ENCODE measurements at places on chromosomes 7 and 10. TPM values are rescaled to one million over a fixed set of nuclear protein-coding genes. Genes with fewer than 3 reads are reported as not detected.

GRCh38 chr7:100888988-100889750 lies at the start of gene UFSP1:
UFSP1 (minus strand) TSS chr7:100889715; CDS start chr7:100889271, 444 bp downstream.
- H3K4me3 ChIP-seq = peak within 1 kb of the TSS; percentile 57
- no peak for DNase-seq
- no peak within 1 kb of the TSS for H3K27ac ChIP-seq
- H3K36me3 ChIP-seq = no peaks in the 10 kb centered on the region
- peaks cover 38% of the 10 kb centered on the region for H3K4me1 ChIP-seq
- H3K27me3 ChIP-seq = peaks cover 38% of the 10 kb centered on the region

DNA sequence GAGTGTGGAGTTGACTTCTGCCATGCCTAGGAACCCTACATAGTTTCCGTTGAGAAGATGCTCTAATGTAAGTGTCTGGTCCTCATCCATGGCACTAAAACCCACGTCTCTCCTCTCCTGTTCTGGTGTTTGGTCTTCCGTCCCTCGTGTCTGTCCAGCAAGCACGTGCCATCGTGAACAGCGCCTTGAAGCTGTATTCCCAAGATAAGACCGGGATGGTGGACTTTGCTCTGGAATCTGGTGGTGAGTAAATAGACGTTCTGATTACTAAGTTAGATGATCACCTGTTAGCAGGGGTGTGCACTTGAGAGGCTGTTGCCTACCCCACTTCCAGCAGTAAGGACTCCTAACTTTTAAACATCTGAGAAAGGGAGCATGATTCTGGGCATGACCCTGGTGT lies 15.1 kb upstream of the GET4 start:
- H3K27ac ChIP-seq = no peak overlapping the region
- H3K36me3 ChIP-seq = no peaks in the 10 kb centered on the region
- H3K4me1 ChIP-seq = no peaks in the 10 kb centered on the region
- no peak for DNase-seq
- no peak overlapping the region for H3K4me3 ChIP-seq
- no peaks in the 10 kb centered on the region for H3K27me3 ChIP-seq

DNA sequence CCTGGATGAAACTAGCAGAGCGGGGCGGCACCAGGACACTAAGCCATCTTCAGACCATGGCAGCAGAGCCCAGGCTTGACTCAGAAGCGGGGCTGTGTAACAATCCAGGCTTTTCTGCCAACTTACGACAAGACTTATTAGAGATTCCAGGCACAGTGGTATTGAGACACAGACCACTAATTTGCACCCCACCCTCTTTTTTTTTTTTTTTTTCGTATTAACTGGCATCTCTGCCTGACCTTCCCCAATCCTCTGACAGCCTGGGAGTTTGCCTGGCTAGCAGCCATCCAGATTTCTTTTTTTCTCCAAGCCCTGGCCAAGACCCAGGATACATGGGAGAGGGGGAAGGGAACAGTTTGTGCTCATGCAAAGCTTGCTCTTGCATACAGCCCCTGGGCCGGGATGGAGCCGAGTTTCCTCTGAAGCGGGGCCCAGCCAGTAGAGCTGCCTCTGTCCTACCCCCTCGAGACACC lies 182.4 kb downstream of the PLXNA4 start:
- no peaks in the 10 kb centered on the region for H3K36me3 ChIP-seq
- H3K4me1 ChIP-seq = no peaks in the 10 kb centered on the region
- no peak overlapping the region for H3K27ac ChIP-seq
- no peak for DNase-seq

CTAGE8 gene
- total RNA-seq = 1.4 TPM

- DNase-seq = no peak
- no peaks in the 10 kb centered on the region for H3K36me3 ChIP-seq
- H3K4me1 ChIP-seq = no peaks in the 10 kb centered on the region
- H3K4me3 ChIP-seq = no peak overlapping the region
- no peak overlapping the region for H3K27ac ChIP-seq
These were observed 108.6 kb downstream of the RAB11FIP2 start for GRCh38 chr10:117938104-117938503.

DNA sequence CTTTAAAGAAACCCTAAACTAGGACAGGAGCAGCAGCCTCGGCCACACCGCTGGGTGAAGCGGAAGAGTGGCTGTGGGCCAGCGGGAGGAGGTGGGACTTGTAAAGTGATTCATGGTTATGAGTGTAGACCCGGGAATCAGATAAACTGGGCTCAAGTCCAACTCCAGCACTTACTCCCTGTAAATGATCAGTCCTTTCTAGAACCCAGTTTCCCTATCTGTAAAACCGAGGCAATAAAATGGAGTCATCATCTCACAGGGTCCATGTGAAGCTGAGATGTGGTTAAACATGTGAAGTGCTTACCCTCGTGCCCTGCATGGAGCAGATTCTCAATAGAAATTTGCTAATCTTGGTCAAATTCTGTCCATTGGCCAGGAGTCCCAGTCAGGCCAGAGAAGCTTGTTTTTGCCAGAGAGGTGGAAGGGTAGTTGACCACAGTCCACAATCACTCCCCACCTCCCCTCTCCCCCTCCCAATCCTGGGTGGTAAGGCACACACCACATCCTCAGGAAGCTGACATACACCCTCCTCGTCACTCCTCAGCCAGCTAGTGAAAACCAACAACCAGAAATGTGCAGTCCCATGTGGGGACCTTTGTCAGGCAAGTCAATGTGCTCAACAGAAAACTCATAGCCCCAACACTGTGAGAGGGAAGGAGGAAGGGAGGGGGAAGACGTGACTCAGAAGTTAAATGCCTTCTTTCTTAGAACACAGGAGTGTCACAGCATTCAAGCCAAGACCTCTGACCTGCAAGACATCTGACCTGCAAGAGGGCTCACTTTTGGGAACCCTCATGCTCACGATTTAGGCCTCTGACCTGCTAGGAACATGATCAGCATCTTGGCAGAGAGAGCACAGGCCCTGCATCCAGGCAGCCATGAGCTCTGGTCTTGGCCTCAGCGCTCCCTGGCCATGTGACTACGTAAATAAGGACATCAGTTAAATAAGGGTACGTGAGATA lies 145.1 kb downstream of the PLXNA4 start:
- no peaks in the 10 kb centered on the region for H3K4me1 ChIP-seq
- DNase-seq = no peak
- peaks cover 3% of the 10 kb centered on the region for H3K27me3 ChIP-seq
- H3K27ac ChIP-seq = no peak overlapping the region
- no peaks in the 10 kb centered on the region for H3K36me3 ChIP-seq

- H3K27me3 ChIP-seq = no peaks in the 10 kb centered on the region
- H3K36me3 ChIP-seq = no peaks in the 10 kb centered on the region
- H3K27ac ChIP-seq = no peak overlapping the region
- H3K4me1 ChIP-seq = no peaks in the 10 kb centered on the region
These were observed 131.6 kb upstream of the NPY start for GRCh38 chr7:24152356-24152755.

GRCh38 chr7:48610705-48611104 lies 313.6 kb upstream of the CDC14C start:
- no peaks in the 10 kb centered on the region for H3K36me3 ChIP-seq
- H3K4me3 ChIP-seq = no peak overlapping the region
- no peaks in the 10 kb centered on the region for H3K27me3 ChIP-seq
- no peaks in the 10 kb centered on the region for H3K4me1 ChIP-seq

DNA sequence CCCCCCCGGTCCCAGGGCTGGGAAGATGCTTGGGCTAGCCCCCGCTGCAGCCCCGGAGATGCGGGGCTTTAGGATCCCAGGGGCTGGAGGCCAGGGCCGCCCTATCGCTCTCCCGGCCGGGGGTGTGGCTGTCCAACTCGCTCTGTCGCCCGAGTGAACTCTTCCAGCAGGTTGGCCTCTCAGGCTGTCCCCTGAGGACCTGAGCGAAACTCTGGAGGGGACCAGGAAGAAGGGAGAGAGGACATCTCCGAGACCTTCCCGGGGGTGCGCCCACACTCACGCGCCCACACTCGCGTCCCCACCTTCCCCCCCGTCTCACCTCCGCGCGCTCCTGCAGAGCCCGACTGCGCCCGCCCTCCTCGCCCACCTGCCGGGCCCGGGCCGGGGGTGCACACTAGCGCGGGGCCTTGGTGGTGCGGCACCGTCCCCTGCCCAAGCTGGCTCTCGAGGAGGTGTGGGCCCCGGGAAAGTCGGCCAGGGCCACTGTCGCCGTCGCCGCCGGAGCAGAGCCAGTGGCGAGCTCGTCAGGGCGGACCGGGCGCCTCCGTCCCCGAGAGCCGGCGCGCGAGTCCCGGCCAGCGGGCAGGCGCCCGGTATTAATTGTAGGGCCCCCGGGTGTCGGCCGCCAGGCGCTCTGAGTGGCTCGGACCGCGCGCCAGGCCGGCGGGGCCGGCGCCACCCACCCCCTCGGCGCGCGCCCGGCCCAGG lies 101.7 kb upstream of the SVIL start:
- peak; percentile 25 for DNase-seq
- no peak overlapping the region for H3K27ac ChIP-seq
- H3K4me3 ChIP-seq = no peak overlapping the region

DNA sequence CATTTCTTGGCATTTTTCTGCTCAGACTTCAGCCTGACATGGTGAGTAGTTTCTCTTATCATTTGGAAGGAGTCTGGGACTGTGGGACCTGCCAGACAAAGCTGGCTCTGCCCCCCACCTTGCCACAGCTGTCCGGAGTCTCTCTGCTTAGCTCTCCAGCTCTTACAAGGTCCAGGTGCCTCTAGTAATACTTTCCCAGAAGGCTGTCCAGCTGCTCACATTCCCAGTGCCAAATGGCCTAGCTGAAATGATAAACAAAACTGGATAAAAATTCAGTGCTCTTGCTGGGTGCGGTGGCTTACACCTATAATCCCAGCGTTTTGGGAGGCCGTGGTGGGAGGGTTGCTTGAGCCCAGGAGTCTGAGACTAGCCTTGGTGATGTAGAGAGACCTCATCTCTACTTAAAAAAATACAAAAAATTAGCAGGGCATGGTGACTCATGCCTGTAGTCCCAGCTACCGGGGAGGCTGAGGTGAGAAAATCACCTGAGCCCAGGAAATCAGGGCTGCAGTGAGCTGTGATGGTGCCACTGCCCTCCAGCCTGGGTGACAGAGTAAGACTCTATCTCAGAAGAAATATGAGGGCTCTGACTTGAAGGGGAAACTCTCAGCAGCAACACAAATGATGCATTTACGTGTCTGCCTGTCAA lies 86.8 kb downstream of the C10orf90 start:
- H3K27me3 ChIP-seq = no peaks in the 10 kb centered on the region
- H3K36me3 ChIP-seq = no peaks in the 10 kb centered on the region
- no peak overlapping the region for H3K4me3 ChIP-seq
- H3K27ac ChIP-seq = no peak overlapping the region
- DNase-seq = no peak

SLC26A3 gene
- not detected for total RNA-seq

DNA sequence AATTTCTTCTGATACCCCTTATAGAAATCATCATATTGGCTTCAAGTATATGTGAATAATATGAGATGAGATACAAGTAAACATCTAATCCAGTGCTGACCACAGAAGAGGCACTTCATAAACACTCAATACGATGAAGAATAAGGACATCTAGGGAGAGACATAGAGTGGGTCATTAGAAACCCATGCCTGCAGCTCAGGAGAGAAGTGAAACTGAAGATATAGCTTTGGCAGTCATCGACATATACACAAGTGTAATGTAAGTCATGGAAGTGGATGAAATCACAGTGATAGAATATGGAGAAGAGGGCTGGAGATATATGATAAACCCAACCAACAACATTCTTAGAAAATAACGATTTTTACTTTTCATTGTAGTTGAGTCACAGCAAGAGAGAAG lies 665.0 kb downstream of the PARD3 start:
- no peak overlapping the region for H3K4me3 ChIP-seq
- DNase-seq = no peak
- H3K27me3 ChIP-seq = no peaks in the 10 kb centered on the region
- no peak overlapping the region for H3K27ac ChIP-seq

FAM13C gene
- total RNA-seq = not detected

DNA sequence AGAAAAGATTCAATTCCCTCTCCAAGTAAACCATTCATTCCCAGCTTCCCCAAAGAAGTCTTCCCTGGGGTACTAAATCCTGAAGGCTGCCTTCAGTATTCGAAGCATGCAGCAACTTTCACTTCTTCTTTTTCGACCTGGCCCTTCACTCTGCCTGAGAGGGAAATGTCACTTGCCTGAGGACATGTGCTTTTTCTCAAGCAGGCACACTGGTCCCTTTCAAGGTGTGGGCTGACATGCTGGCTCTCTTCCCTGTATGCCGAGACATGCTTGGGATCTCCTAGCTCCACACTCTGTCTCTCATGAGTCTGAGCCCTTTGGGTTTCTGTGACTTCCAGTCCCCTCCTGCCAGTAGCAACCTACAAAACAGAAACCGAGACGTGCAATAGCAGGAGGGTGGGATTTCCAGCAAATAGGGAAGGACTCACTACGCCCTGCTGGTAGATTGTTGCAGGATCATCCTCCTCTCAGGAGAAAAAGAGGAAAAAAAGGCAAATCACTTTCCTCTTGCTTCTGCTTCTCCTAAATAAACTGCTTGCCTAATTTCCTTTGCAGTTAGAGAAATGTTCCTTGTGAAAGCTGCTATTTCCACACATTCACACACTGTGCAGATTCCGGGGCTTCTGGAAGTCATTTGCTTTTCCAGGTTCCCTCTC lies 33.5 kb downstream of the FIGNL1 start:
- H3K36me3 ChIP-seq = no peaks in the 10 kb centered on the region
- peaks cover 66% of the 10 kb centered on the region for H3K4me1 ChIP-seq
- H3K27ac ChIP-seq = peak overlapping the region; percentile 45

DNA sequence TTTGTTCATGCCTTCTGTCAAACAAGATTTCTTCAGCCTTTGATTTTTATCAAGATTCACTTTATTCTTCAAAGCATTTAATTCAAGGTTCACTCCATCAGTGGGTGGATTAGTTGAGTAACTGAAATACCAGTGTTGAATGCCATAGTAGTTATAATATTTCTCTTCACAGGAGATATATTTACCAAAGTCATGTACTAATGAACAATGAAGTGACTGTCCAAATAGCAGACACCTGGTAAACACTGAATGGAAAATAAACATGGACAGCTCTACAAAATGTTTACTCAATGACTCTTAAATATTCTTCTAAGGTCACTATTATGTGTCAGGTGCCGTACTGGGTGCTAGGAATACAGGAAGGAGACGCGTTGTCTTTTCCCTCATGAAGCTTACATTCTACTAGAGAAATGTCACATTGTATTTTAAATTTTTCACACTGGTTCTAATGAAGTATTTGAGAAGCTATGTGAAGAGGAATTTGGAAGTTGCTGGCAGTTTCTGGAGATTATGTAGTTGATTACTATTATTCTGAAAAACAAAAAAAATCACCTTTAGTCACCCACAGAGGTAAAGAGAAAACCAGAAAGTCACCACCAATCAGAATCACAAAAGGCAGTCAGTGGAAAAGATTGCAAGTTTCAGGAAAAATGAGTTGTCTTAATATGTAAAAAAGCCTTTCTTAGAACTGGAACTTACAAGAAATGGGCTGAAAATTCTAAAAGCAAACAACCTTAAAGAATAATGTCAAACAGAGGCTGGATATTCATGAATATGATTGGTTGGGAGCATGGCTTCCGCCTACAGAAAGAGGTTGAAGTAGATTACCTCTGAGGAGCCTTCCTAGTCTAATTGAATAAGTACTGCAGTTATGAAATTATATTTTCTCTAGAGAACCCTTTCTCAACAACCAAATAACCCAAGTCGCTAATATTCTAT lies 84.5 kb downstream of the RTKN2 start:
- H3K36me3 ChIP-seq = no peaks in the 10 kb centered on the region
- no peak overlapping the region for H3K4me3 ChIP-seq
- no peak overlapping the region for H3K27ac ChIP-seq

All from B cell (primary cell).